ENCODE measurements at places on chromosomes 7 and 10.

- no peak for DNase-seq
Observed at GRCh38 chr10:98405422-98405821, 9.6 kb downstream of the PYROXD2 start.

- DNase-seq, result no peak
Observed at GRCh38 chr7:141003172-141004065, 11.3 kb downstream of the MRPS33 start.

DNA sequence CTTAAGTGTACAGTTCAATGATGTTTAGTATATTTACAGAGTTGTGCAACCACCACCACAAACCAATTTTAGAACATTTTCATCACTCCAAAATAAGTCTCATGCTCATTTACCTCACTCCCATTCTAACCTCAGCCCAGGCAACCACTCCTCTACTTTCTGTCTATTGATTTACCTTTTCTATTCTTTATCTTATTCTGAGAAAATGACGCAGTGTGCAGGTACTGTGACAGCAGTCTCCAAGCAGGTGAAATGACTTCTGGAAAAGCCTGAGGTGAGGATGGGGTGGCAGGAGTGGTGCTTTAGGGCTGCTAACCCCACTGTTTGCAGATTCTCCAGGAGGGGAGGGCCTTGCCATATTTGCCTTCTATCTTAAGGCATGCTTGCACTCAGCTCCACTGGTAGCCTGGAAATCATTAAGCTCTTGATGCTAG lies 39.5 kb downstream of the GARS1 start:
- DNase-seq, result no peak

- no peak for DNase-seq
Observed at GRCh38 chr7:35839860-35840854, 39.3 kb downstream of the SEPTIN7 start.

- no peak for DNase-seq
Observed at GRCh38 chr7:35254496-35255442, 869 bp upstream of the TBX20 start.

DNA sequence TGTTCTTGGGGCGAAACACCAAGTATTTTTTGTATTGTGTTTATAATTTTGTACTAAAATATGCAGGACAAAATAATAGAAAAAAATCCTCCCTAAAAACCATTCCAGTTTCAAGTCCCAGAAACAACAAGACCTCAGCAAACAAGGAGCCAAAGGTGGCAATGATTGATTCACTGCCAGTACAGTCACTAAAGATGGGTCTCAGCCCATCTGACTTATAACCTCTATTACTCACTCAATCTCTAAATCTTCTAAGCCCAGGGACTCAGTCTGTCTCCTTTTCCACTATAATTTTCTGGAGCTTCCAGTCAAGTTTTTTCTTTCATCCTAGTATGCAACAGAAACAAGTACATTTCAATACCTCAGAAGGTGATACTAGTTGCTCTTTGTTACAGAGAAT lies 33.3 kb downstream of the SNX13 start:
- DNase-seq, result no peak

GRCh38 chr10:123529146-123529760 lies 136.9 kb upstream of the GPR26 start:
- DNase-seq, result no peak

DNA sequence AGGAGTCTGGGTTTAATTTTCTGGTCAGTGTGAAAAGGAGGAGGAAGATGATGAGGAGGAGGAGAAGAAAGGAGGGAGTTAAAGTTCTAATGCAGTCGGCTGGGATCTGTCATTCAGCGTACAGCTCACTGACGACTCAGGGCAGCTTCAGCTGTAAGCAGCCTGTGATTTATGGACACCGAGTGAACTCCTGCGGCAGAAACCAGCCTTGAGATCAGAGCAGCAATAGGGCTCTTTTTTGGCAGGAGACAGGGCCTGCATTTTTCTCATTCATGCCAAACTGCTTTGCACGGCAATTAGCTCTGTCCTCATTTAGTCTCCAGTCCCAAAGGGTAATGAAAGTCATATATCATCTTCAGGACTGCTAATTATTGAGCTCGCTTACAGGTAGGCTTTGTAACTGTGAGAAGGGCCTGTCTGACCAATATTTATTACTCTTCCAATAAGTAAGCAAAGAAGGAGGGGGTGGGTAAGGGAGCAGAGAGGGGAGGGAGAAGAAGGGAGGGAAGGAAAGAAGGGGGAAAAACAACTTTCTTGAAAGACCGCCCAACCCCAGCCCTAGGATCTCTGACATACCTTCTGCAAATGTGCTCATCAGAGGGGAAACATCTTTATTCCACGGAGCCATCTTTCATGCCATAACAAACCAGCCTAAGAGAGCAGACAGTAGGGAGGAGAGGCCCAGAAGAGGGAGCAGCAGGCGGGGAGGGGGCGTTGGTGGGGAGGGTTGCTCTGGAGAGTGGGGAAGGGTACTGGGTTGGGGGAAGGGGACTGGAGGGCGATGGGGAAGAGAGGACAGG lies 48.1 kb upstream of the COMTD1 start:
- DNase-seq, result no peak

GRCh38 chr7:20220921-20221547 lies 3.9 kb upstream of the MACC1 start:
- DNase-seq, result no peak

GRCh38 chr10:124132876-124133275 lies 39.5 kb upstream of the CHST15 start:
- DNase-seq, result no peak

GRCh38 chr10:125782616-125783015 lies 7.0 kb upstream of the MMP21 start:
- no peak for DNase-seq

DNA sequence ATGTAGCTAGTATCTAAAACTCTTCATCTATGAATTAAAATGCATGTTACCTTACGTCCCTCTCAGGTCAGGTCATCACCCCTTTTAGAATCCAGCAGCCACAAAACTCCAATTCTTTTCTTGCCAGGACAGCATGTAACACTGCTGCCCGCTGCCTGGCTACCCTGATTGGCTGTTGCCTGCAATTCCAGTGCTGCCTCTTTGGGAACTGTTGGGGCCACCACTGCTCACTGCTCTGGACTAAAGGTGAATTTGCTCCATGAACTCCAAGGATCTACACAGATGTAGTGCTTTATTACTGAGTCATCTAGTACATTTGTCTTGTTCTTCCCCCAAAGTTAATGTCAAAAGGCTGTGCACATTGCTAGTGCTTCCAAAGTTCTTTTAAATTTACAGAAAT lies 40.4 kb downstream of the SCIN start:
- no peak for DNase-seq

- no peak for DNase-seq
Observed at GRCh38 chr7:84822941-84823510, 363.8 kb downstream of the SEMA3D start.

GRCh38 chr7:45240273-45240771 lies 82.7 kb downstream of the RAMP3 start:
- DNase-seq, result no peak

GRCh38 chr7:139680676-139681462 lies 96.9 kb downstream of the HIPK2 start:
- peak; percentile 70 for DNase-seq

DNA sequence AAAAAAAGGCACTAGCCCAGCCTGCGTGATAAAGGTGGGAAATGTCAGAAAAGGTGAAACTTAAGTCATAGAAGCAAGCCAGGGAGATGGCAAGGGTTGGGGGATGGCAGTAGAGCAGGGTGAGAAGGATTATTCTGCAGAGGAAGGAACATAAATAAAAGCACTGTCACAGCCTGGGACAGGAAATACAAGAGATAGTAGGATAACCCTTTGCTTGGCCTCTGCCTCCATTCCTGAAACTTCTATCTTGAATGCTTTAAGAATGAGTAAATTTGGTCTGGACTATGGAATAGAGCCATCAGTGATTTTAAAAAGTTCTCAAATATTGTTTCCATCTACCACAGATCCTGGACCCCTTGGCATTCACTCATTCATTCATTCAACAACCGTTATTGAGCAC lies 50.0 kb downstream of the ABCC2 start:
- DNase-seq, result no peak

DNA sequence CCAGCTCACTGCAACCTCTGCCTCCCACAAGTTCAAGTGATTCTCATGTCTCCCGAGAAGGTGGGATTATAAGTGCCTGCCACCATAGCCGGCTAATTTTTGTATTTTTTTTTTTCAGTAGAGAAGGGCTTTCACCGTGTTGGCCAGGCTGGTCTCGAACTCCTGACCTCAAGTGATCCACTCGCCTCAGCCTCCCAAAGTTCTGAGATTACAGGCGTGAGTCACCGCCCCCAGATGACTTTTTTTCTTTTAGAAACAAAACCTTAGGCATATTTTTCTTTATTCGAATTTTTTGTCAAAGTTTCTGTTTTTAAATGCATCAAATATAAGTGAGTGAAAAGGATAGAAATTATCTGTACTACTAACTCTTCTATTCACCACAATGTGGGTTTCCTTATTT lies 113.1 kb downstream of the LRRC4 start:
- DNase-seq, result no peak

DNA sequence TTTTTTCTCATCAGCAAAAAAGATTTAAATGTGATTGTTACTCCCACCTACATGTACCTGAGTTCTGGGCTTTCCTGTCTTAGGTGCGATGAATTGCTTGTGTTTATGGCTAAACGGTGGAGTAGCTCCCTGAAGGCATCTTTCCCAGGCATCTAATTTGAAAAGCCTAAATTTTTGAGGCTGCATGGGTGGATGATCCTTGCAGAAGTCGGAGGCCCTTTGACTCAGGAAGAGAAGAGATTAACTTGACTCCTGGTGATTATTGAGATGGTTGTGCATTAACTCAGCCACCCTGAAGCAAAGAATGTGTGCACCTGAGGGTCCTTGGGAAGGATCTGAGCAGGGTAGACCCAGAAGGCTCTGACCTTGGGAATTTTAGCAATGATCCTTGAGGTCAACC lies 155.6 kb upstream of the SEMA3C start:
- DNase-seq, result no peak

- DNase-seq, result no peak
Observed at GRCh38 chr10:116098411-116099022, 174.5 kb downstream of the GFRA1 start.

DNA sequence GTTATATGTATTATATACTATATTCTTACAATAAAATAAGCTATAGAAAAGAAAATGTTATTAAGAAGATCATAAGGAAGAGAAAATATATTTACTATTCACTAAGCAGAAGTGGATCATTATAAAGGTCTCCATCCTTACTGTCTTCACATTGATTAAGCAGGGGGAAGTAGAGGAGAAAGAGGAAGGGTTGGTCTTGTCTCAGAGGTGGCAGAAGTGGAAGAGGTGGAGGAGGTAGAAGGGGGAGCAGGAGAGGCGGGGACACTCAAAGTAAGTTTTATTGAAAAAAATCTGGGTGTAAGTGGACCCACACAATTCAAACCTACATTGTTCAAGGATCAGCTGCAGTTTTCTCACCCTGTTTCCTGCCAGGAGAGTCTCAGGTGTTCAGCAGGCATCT lies 28.9 kb upstream of the ERCC6 start:
- no peak for DNase-seq

DNA sequence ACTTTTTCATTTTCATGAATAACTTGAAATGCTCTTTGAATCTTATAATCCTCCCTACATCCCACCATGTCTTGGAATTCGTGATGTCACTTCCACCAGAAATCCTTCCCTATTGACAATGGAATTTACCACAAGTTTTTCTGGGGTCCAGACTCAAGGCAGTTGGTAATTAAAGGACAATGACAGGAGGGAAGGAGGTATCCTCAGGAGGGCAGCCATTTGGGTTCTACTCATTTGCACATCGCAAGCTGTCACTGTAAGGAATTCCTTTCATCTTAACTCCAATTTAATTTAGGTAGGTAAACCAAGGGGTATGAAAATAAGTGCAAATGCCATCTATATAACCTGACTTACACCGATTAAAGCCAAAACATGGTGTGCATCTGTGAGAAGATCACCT lies 21.9 kb downstream of the LRRC17 start:
- no peak for DNase-seq

- DNase-seq, result no peak
Observed at GRCh38 chr7:50953820-50954219, 171.1 kb upstream of the GRB10 start.

DNA sequence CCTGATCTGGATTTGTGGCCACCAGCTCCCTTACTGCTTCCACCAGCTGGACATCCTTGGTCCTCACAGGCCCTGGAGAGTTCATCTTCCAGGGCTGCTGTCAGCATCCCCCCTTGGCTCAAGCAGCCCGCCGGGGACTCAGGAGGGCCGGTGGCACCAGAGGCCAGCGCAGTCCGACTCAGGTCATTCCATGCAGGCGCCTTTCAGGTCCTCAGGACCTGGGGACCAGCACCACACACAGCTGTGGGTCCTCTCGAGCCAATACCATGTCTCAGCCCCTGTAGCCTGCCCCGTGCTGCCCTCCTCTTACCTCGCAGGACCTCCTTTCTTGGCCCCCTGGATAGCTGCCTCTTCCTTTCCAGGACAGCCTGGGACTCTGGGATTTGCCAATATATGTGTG lies 145.5 kb downstream of the BMS1 start:
- no peak for DNase-seq

DNA sequence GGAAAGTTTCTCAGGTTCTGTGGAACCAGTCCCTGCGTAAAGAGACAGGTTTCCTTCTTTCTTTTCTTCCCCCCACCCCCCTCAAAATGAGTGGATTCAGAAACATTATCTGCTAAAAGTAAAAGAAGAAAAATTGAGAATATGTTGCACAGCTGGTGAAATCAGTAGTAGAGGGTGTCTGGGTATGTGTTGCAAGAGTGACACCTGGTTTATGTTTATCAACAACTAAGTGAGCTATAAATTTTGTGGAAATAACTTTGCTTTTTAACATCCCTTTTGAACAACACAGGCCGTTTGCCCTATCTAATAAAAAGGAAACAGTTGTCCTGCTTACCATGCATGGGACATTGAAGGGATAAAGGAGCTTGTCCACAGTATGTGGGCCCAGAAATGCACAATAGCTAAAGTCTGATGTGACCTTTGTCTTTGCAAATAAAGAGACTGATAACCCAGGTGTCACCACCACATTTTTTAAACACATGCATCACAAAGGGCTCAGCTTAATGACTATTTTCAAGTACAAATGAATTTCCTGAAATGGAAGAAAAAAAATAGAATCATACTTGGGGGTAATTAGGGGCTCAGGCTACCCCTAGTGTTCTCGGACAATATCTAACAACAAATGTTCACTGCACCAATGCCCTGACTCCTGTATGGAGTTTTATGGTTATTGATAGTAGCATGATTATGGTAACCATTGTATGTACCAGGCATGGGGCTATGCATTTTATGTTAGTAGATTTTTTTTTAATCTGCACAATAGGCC lies 221.7 kb upstream of the TCF7L2 start:
- DNase-seq, result no peak
